ENCODE measurements at places on chromosomes 13 and 19. TPM values are rescaled to one million over a fixed set of nuclear protein-coding genes. Genes with fewer than 3 reads are reported as not detected.

Gene NALCN
- 1.7 TPM for total RNA-seq

Gene TTC9B
- total RNA-seq, result not detected

Gene RCBTB2
- 14.7 TPM for total RNA-seq

Gene SULT2A1
- 1.7 TPM for total RNA-seq

Gene ANGPTL4
- 92.8 TPM for total RNA-seq

Gene CDC34
- total RNA-seq, result 62.6 TPM

Gene TMEM86B
- 2.9 TPM for total RNA-seq

Gene NXNL1
- total RNA-seq, result not detected

Gene CAMSAP3
- 12.8 TPM for total RNA-seq

Gene ZNF229
- total RNA-seq, result 2.0 TPM

Gene DAND5
- not detected for total RNA-seq

Gene KLC3
- 20.9 TPM for total RNA-seq

Gene NPAS1
- 0.49 TPM for total RNA-seq

Gene MBD3L2
- not detected for total RNA-seq

Gene SPACA4
- total RNA-seq, result 3.9 TPM

Gene EID2B
- 3.7 TPM for total RNA-seq

Gene CRLF1
- 15.2 TPM for total RNA-seq

Gene KPTN
- total RNA-seq, result 9.6 TPM

Gene ADM5
- 2.7 TPM for total RNA-seq

Gene NLRP11
- total RNA-seq, result not detected

Gene LGALS7B
- 760 TPM for total RNA-seq

Gene GPR12
- total RNA-seq, result not detected

Gene TNFSF13B
- not detected for total RNA-seq

Gene ARHGAP45
- 36.8 TPM for total RNA-seq

Gene NKG7
- total RNA-seq, result 3.4 TPM

Gene TEX101
- not detected for total RNA-seq

Gene ZNF222
- 1.7 TPM for total RNA-seq

Gene RAB3A
- 5.6 TPM for total RNA-seq

Gene ZNF865
- 8.8 TPM for total RNA-seq

Gene RANBP3
- 110 TPM for total RNA-seq

Gene CD79A
- not detected for total RNA-seq

Gene PHLDB3
- 24.3 TPM for total RNA-seq

Gene CYP4F2
- 6.9 TPM for total RNA-seq

Gene POU2F2
- 0.74 TPM for total RNA-seq

Gene TMC4
- 22.3 TPM for total RNA-seq

Gene FAM124A
- total RNA-seq, result 5.4 TPM

Gene FFAR1
- not detected for total RNA-seq

Gene KIR3DL1
- not detected for total RNA-seq

Gene RGL3
- total RNA-seq, result 19.6 TPM

Data from vagina (tissue), 2 donors.